ENCODE measurements at places on chromosomes 6 and 20.

GRCh38 chr6:42100029-42100901 is 42.2 kb downstream of the C6orf132 start:
- peak; percentile 32 for DNase-seq

DNA sequence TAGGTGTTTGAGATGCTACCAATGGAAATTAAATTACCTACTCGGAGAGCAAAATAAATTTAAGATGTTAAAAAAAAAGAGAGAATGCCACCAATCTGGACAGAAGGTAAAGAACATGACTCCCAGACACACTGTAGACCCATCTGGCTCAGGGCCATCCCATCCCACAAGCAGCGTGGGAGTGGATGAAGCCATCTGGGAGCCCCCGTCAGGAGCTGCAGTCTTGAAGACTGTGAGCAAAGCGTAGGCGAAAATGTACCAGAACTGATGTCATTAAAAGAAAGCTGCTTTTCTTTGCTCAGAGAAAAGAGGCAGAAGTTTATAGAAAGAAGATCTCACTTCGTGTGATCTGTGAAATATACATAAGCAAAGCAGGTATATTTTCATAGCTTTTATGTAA is 815.7 kb downstream of the QKI start:
- DNase-seq: no peak

- no peak for DNase-seq
Observed at GRCh38 chr6:168368936-168369335, 49.4 kb upstream of the DACT2 start.

- no peak for DNase-seq
Observed at GRCh38 chr20:6635034-6635736, 132.3 kb upstream of the BMP2 start.

GRCh38 chr6:147839708-147840610 is 331.5 kb downstream of the SAMD5 start:
- no peak for DNase-seq

DNA sequence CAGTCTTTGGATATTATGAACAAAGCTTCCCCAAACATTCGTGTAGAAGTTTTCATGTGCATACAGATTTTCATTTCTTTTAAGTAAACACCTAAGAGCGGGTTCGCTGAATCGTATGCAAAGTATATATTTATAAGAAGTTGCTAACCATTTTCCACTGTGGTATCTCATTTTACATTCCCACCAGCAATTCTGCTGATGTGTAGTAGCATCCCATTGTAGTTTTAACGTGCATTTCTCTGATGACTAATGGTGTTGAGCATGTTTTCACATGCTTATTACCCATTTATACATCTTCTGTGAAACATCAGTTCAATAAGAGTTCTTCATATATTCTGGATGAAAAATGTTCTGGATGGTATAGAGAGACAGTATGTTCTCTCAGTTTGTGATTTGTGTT is 97.4 kb downstream of the IYD start:
- no peak for DNase-seq

DNA sequence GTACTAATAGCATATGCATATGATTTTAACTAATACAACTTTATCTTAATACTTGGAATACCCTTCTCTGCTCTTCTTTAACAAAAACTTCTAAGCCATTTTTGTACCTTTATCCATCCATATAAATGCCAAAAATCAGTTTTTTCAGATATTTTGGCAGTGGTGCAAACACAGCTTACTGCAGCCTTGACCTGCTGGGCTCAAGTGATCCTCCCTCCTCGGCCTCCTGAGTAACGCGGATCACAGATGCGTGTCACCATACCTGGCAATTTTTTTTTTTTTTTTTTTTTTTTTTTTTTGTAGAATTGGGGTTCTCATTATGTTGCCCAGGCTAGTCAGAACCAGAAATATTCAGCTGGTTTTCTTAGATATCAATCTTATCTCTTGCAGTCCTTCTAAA is 54.1 kb upstream of the SMIM29 start:
- DNase-seq: no peak

DNA sequence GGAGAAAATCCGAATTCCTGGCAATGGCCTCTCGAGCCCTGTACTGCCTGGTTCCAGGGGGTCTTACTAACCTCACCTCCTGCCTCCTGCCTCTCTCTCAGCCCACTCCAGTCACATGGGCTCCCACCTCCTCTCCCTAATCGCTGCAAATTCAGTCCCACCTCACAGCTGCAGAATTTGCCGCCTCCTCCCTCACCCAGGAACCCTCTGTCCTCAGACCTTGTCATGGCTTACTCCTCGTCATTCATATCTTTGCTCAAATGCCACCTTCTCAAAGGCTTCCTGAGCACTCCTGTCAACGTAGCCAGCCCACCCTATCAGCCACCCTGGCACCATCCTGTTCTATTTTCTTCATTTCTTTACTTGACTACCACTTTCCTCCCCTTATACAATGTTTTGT is 89.0 kb downstream of the SLC2A10 start:
- no peak for DNase-seq

DNA sequence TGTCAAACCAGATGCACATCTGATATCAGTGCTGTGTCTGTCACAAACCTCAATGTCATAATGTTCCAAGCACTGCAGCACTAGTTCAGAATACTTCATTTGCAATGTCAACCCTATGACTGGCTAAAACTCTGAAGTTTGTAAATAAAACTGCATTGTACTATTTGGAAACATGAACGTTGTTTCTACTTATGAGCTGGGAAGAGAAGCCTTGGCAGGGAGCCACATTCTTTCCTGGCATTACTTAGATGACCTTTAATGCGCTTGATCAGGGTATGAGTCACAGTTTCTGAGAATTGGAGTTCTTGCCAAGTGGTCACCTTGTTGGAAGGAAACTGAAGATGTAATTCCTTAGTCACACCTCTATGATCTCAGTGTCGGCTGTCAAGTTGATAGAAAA is 664.8 kb upstream of the MMS22L start:
- peak; percentile 28 for DNase-seq

DNA sequence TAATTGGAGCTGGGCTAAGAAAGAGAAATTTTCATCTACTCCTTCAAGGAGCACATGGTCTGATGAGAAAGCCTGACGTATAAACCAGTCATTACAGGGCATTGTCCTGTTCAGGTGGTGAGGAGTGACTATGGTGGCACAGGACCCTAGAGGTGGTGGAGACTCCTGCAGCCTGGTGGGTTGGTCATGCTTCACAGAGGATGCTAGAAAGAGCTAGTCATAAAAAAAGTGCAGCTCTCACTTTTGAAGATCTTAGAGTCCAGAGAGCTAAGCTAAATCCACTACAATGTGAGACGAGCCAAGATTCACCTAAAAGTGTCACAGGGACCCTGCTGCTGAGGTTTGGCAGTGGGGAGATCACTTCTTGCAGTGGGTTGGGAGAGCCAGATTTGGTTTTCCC is 9.8 kb upstream of the ZNF831 start:
- no peak for DNase-seq

GRCh38 chr6:83884523-83884922 is 25.0 kb downstream of the CYB5R4 start:
- no peak for DNase-seq

GRCh38 chr6:101110814-101111213 is 229.7 kb upstream of the ASCC3 start:
- DNase-seq: peak; percentile 32

DNA sequence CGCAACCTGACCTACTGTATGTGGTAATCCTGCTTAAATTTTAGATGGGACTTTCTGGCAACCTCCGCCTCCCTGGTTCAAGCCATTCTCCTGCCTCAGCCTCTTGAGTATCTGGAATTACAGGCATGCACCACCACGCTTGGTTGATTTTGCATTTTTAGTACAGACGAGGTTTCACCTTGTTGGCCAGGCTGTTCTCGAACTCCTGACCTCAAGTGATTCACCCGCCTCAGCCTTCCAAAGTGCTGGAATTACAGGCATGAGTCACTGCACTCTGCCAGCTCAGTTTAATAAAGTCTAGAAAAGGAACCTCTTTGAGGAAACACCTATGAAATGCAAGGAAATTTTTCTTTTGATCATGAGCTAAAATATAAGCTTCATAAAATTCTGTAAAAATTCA is 9.0 kb upstream of the PLCB4 start:
- DNase-seq: no peak

GRCh38 chr6:19895866-19896692 is 58.9 kb downstream of the ID4 start:
- no peak for DNase-seq
